Omental fat pad (tissue), 4 donors: ENCODE measurements at places on chromosomes 3 and 15.

DNA sequence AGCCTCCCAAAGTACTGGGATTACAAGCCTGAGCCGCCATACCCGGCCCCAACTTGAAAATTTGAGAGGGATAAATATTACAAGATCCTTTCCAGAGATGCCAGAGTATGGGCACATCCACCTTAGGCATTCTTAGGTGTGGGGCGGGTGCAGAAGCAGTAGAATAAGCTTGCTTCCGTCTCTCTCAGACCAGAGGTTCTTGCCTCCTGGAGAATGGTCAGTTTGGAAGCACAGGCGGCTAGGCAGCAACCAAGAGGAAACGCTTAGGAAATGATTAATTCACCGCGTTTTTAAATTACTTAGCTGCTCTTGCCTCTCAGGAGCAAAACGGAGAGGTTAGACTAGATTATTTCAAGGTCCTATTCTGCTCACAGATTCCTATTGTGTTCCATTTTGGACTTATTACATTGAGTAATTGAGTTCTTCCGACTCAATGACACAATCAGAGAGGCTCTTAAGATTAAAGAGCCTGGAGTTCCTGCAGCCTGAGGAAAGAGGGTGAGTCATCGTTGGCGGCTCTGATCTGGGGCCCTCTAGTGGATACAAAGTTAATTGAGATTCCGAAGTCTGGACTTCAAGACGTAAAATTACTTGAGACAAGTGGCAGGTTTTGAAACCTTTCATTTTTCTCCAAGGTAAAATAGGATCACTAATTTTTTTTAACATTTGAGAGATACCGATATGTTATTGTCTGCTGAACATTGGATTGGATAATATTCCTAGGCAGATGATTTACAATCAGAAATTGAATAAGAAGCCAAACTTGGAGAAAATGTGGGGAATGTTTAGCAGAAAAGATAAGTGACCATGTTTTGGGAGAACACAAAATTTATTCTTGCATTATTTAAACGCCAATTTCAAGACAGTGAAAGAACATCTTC lies 5.8 kb upstream of the TOPAZ1 start:
- DNase-seq, result no peak

DNA sequence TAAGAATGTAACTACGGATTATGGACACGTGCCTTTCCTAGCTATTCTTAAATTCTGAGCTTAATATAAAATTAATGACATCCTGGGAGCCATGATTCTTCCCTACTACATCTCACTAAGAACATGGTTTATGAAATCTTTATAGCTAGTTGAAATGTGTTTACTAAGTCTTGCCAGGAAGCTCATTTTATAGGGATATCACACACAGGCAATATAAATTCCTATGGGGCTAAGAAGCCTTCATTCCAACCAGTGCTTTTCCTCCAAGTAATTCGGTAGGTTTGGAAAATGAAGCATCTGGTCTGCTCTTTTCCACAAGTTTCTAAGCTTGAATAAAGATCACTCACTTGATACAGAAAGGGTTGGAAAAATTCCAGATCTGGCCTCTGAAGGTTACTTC lies 802.6 kb downstream of the FHIT start:
- DNase-seq, result no peak

GRCh38 chr3:8756671-8757070 lies 12.7 kb downstream of the OXTR start:
- DNase-seq, result no peak

- DNase-seq, result no peak
Observed at GRCh38 chr3:167662919-167663400, 9.2 kb upstream of the WDR49 start.

DNA sequence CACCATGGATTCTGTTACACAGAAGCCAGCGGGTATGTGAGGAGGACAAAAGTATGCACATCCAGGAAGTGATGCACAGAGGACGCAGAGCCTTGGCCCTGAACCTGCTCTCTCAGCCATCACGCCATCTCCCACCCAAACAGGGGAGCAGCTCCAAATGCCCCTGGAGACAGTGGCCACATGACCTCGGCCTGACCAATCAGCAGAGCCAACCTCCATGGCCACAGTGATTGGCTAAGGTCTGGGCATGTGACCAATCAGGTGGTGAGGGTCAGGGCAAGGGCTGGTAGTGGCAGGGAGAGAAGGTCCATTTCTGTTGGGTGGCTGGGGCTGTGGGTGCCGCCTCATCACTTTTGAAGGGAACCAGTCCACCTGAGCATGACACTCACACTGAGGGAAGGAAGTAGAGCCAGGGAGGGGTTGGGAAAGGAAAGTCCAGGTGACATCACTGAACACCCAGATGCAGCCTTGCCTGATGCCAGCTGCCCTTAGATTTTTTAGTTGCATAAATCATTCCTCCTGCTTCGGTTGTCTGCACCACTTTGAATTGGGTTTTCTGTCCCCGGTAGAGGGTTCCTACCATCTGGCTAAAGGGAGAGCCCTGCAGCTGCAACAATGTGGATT lies 70.3 kb upstream of the IQSEC1 start:
- DNase-seq, result no peak

- DNase-seq, result no peak
Observed at GRCh38 chr15:59762558-59762957, 73.4 kb upstream of the BNIP2 start.

GRCh38 chr3:79497447-79498111 lies 270.2 kb downstream of the ROBO1 start:
- no peak for DNase-seq

DNA sequence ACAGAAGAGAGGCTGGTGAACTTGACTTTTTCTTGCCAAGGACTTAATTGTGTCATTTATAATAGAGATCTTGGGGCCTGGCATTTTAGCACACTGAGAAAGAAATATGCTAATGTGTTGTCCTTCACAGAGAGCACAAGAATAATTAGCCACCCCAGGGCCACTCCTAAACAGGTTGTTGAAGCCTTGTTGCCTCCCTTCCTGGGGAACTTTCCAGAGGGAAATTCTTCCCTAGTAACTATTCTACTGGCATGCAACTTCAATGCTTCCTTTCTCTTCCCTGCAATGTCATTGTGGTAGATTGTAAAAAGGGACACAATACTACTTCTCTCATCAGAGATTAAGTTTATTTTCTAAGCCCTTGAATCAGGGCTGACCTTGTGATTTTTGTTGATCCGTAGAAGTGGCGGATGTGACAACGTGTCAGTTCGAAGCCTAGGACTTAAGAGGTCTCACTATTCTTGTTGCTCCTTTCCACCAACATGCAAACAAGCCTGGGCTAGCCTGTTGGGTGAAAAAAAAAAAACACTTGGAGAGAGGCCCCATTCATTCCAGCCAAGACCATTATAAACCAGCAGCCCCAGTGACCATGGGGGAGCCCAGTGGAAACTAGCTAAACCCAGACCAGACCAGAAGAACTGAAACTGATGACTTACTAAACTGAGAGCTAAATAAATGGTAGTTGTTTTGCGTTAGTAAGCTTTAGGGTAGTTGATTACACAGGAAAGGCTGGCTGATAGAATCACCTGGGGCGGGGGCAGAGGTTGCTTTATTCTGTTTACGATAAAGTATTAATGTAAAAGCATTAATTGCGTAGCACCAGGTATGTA lies 287.2 kb downstream of the SHQ1 start:
- DNase-seq, result no peak

- DNase-seq, result no peak
Observed at GRCh38 chr15:26971271-26972018, 464 bp downstream of the GABRG3 start.

- DNase-seq, result no peak
Observed at GRCh38 chr3:7445331-7445730, 584.4 kb downstream of the GRM7 start.

- DNase-seq, result no peak
Observed at GRCh38 chr3:60045686-60046085, 995.9 kb upstream of the CFAP20DC start.

DNA sequence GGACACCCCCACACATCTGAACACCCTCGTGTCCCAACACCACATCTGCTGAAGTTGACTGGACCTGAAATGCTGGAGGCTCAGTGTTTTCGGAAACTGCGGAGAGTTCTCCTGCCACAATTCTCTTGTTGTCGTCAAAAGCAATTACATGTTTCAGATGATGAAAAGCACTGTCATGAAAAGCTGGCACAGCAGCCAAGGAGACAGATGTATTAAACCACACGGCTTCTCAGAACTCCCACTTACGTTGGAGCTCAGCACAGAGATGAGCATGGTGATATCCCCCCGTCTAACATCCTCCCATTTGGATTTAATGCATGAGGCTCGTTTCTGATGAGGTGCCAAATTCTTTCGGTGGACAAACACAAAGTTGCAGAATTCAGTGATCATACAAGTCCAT lies 180.1 kb downstream of the RORA start:
- no peak for DNase-seq

DNA sequence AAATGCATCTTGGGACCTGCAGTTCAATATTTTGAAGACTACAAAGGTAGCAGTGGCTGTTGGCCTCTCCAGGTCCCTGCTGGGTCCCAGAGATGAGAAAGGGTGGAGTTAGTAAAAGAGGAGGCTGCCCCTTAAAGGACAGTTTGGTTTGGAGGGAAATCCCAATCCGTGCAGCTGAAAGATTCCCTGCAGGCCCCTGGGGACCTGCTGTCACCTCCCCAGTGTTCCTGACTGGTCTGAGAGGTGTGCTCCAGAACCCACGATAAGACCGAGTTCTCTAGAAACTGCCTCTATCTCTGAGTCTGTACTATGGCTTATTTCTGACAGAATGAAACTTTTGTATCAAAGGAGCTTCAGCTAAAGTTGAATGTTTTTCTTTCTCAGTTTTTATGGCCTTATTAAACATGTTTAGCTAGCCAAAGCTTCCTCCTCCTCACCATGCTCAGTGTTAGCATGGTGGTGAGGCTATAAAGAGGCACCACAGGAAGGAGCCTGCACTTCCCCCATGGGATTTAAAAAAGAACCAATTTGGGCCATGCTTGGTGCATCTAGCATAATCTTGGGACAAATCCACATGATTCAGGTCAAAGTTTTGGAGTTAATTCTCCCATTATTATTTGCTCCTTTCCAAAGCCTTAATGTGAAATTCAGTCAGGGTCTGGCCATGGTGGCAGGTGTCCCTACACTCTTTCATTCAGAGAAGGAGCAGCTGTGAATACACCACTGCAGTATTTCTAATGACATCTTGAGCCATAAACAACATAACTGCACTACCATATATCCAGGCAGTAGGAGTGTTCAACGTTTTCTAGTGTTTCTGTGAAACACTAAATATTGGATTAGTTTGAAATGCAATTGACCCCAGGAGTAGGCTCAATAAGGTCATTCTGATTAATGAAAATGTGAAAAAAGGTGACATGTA lies 74.4 kb downstream of the ATP1B3 start:
- DNase-seq, result no peak

- no peak for DNase-seq
Observed at GRCh38 chr3:81920816-81921215, 159.4 kb upstream of the GBE1 start.

DNA sequence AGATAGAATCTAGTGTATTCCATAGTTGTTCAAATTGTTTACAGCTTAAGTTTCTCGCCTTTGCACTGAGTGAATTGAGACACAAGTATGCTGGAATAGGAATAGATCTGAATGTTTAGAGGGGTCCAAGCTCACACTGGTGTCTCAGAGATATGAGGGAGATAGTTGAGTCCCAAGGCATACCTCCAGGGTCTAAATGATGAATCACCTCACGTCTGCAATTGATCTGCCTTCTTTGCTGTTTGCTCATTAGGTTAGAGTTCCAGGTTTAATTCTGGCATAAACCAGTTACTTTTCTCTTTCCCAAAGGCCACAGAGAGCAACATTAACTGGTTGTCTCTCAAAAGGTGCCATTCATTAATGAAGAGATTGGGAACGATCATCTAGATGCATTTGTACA lies 106.3 kb upstream of the MME start:
- DNase-seq, result no peak

GRCh38 chr3:147410526-147411237 lies 1.5 kb downstream of the ZIC1 start:
- no peak for DNase-seq

GRCh38 chr3:78021710-78022109 lies 981.8 kb downstream of the ROBO2 start:
- no peak for DNase-seq

- no peak for DNase-seq
Observed at GRCh38 chr15:94282269-94283250, 51.2 kb downstream of the MCTP2 start.

GRCh38 chr15:48317221-48317620 lies 14.0 kb upstream of the DUT start:
- no peak for DNase-seq
